Activated CD4-positive, alpha-beta T cell treated with anti-CD3 and anti-CD28 coated beads for 36 hours (primary cell): ENCODE measurements at places on chromosomes 5 and 9.

DNA sequence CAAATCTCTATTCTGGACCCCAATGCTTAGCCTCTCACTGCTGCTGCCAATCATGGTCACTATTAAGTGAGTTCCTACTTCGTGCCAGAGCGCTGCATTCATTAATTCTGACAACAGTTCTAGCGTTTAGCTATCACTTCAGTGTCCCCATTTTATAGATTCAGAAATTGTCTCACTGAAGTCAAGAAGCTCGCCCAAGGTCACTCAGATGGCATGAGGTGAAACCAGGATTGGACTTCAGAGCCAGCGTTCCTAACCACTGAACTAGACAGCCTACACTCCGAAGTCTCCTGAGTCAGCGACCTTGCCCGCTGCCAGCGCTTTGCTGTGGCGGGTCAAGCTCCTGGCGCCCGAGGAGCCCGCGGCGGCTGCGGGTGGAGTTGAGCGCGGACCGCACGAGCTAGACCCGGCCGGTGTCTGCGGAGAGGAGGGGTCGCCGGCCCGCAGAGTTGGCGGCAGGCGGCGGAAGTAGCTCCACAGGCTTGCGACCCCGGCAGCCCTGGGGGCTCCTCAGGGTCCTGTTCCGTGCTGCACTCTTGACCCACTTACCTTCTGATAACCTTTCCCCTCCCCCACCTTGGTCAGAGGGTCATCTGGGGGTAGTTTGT, 2.1 kb upstream of the GABRB2 start:
- DNase-seq = no peak

DNA sequence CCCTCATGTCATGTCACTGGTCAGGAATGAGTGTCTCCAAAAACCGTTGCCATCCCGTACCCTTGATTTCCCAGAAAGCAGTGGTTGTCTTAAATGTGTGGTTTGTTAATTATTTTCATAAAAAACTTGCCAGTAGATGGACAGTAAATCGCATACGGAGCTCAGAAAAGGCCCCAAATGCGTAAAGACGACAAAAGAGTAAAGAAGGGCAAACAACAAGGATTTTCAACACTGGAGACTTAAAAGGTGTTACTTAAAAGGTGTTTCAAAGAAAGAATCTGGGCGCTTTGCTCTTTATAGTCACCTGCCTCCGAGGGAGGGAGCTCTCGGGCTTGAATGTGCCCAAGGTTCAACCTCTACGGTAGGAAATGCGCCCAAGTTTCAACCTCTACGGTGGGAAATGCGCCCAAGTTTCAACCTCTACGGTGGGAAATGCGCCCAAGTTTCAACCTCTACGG, 734 bp downstream of the KIF27 start:
- no peak for DNase-seq

DNA sequence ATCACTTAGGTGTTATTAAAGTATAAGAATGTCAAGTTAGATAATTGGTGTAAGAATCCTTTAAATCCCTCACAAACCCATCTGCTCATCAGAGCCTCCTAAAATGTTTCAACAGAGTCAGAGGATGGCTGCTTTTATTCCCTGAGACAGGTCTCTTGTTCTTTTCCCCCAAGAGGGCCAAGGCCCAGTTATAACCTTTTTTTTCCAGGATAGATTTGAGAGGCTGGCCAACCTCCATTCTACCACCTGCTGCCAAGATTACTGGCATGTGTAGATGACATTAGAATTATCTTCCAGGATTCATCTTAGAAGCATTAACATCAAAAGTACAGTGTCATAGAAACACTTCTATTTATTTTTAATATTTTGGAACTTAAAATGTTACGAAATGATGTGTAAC, 305.1 kb downstream of the TRPM3 start:
- no peak for DNase-seq

GRCh38 chr9:26357803-26358344, 534.7 kb downstream of the CAAP1 start:
- DNase-seq = no peak

GRCh38 chr5:472076-472655, 29.2 kb downstream of the EXOC3 start:
- DNase-seq = peak; percentile 46

DNA sequence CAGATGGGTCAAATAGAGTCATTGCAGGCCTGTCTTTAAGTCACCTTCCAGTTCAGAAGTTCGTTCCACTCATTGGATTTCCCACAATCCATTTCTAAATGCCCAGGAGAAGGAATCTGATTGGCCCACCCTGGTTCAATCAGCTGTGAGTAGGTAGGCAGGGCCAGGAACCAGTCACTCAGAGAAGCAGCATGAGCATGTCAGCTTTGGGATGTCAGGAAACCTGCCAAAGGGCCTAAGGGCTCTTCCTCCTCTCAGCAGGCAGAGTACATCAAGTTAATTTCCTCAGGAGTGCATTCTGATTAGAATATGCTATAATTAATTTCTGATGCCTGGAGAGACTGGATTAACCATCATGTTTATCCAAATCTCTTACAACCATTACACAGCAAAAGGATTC, 412.9 kb upstream of the CCNH start:
- no peak for DNase-seq

- no peak for DNase-seq
Measured at GRCh38 chr9:101397746-101398067, 711 bp downstream of the MRPL50 start.

DNA sequence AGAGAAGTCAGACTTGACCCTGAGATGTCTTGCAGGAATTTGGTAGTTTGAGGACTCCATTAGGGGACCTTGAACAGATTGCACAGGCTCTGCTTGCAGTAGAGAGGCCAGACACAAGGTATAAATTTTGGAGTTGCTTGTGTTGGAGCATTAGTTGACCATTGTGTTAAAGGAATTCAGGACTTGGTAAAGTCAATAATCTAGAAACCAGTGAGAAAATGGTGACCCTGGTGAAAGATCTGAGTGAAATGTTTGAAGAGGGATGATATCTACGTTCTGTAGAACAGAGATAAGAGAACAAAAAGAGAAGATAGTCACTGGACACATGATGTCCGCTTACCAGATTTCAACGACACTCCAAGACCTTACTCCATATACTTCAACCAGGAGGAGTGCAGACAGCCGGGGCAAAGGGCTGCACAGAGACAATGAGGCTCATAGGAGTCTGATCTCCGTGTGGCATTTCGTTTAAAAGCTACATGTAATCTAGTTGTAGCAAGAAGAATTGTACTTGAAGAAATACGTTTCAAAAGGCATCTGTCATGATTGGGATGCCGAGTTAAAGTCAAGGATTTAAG, 13.2 kb downstream of the DNAJC25 start:
- no peak for DNase-seq

- DNase-seq = no peak
Measured at GRCh38 chr9:86286278-86286677, 3.9 kb upstream of the ISCA1 start.

- peak; percentile 74 for DNase-seq
Measured at GRCh38 chr5:96336351-96336985, 96.6 kb downstream of the PCSK1 start.

DNA sequence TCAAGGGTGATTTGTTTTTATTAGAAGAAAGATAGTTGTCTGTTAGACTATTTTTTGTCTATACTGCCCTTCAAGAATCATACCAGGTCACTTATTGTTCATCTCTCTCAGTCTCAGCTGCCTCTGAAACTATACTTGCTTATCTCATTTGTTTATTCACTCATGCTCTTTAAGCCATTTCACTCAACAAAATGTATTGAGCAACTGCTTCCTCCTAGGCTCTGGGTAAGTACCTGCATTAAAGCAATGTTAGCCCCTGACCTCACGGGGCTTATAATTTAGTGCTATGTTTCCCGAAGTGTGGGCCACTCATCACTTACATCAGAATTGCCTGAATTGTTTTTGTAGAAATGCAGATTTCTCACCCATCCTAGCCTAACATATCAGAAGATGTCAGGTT, 100.9 kb downstream of the DPYSL3 start:
- DNase-seq = no peak

DNA sequence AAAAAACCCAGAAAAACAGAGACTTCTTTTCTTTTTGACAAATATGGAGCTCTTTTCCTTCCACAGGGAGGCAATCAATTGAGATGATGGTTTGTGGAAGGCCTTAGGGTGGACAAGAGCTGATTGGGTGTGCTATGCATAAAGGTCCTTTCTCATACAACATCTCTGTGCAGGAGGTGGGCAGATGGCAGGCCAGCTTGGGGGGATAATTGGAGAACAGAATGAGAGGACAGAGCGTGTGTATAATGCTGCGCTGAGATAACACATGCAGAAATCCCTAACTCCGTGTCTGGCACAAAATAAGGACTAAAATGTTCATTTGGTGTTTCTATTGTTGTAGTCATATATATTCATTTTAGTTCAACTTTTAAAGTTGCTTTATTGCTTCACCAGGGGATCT, 159.0 kb upstream of the MEF2C start:
- no peak for DNase-seq

- peak; percentile 52 for DNase-seq
Measured at GRCh38 chr9:15293804-15294316, 13.2 kb downstream of the TTC39B start.

DNA sequence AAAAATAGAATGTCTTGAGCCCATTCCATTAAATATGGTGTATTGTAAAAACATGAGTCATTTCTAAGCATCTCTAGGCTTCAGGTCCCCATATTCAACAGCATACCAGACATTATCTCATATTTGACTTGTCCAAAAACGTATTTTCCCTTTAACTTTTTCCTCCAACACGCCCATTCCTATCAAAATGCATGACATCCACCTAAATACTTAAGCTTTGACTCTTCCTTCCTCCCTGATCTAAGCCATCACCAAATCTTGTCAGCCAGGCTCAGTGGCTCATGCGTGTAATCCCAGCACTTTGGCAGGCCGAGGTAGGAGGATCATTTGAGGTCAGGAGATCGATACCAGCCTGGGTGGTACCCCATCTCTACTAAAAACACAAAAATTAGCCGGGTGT, 23.9 kb downstream of the VCP start:
- DNase-seq = no peak

DNA sequence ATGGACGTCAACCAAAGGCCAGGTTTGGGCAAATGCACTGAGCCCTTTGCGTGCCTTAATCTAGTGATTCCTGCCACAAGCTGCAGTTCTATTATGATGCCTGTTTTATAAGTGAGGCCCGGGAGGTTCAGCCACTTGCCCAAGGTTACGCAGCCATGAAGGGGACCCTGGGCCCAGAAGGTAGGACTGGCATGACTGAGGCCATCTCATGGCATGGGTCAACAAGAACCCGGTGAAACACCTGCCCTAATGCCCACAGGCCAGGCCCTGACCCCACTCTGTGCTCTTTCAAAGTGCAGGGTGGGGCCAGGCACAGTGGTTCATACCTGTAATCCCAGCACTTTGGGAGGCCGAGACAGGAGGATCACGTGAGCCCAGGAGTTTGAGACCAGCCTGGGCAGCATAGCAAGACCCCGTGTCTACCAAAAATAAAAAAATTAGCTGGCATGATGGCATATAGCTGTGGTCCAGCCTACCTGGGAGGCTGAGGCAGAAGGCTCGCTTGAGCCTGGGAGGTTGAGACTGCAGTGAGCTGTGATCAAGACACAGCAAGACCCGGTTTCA, 8.6 kb downstream of the NINJ1 start:
- peak; percentile 1 for DNase-seq

- no peak for DNase-seq
Measured at GRCh38 chr9:69718218-69718617, 41.6 kb downstream of the PTAR1 start.

GRCh38 chr5:93602241-93603077, 19.4 kb downstream of the NR2F1 start:
- no peak for DNase-seq

DNA sequence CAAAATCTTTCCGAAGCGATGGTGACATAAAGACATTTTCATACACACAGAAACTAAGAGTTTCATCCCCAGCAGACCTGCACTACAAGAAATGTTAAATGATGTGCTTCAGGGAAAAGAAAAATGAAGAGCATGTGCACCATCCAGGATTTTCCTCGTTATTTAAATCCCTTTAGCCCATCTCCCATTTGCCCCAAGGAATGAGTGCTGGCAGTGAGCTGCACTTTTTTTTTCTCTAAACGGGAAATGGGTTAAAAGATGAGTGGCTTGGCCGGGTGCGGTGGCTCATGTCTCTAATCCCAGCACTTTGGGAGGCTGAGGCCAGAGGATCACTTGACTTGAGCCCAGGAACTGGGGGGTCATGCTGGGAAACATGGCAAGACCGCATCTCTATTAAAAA, 6.8 kb upstream of the LRRC14B start:
- DNase-seq = no peak
